ENCODE measurements at places on chromosomes 6 and 20.
A peak's percentile ranks its signal among the peaks of the same experiment; 100 is the strongest.

GRCh38 chr6:158908606-158909005 is 89.4 kb upstream of the EZR start:
- no peak overlapping the region for H3K27ac ChIP-seq
- H3K4me3 ChIP-seq: no peak overlapping the region
- H3K36me3 ChIP-seq: peaks cover 3% of the 10 kb centered on the region
- no peak for DNase-seq

- no peak overlapping the region for H3K27ac ChIP-seq
- no peak overlapping the region for H3K4me3 ChIP-seq
- H3K27me3 ChIP-seq: no peaks in the 10 kb centered on the region
These were observed 413.7 kb downstream of the CDKAL1 start for GRCh38 chr6:20947977-20948376.

DNA sequence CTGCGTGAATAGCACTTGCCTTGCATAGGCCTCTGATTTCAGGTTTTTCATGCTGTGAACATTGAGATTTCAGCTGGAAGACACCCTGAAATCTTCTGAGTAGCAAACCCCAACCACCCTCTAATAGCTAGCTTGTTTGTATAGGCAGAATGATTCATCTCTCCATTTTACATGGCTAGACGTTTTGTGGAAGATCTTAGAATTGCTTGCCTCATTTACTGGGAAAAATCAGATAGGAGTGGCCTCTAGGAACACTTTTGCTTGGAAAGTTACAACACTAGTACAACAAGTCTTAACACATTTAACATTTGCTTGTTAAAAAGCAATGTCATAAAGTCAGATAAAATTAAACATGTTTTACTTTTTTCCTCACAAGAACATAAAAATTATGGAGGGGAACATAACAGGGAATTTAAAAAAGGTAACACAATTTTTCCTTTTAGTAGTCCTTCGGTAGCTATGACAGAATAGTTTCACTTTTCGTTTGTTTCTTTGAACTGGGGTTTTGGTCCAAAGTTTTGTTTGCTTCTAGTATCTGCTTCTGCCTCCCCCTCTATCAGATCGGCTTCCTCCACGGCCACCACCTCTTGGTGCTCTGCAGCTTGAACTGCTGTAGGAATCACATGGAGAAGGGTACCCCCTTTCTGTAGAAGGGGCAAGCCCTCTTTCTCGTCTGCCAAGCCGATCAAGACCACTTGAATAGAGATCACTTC is 102.2 kb upstream of the PTCHD4 start:
- H3K4me1 ChIP-seq: no peaks in the 10 kb centered on the region
- H3K36me3 ChIP-seq: no peaks in the 10 kb centered on the region
- no peak overlapping the region for H3K27ac ChIP-seq
- no peak overlapping the region for H3K4me3 ChIP-seq
- H3K27me3 ChIP-seq: no peaks in the 10 kb centered on the region

- H3K36me3 ChIP-seq: peaks cover 7% of the 10 kb centered on the region
- no peaks in the 10 kb centered on the region for H3K27me3 ChIP-seq
- peak; percentile 67 for DNase-seq
- H3K4me3 ChIP-seq: no peak overlapping the region
These were observed 21.1 kb upstream of the SERPINB1 start for GRCh38 chr6:2862712-2863181.

GRCh38 chr6:47162793-47163192 is 120.7 kb upstream of the ADGRF1 start:
- no peaks in the 10 kb centered on the region for H3K4me1 ChIP-seq
- no peak overlapping the region for H3K4me3 ChIP-seq
- no peak for DNase-seq

DNA sequence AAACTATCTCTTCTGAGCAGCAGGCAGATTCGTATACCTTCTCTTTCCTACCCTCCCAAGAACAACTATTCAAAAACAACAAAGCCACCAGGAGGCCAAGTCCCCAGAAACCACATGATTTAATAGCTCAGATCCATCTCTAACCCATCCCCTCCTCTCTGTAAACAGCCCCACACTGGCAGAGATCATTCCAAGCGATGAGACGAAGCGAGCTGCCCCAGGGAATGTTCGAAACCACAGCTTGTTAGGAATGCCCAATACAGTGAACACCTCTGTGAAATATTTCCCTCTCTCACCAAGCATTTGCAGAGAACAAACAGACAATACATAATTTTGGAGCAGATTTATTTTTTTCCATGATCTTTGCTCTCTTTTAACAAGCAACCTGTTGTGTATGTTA is 231.8 kb downstream of the SOD2 start:
- H3K27ac ChIP-seq: no peak overlapping the region
- H3K36me3 ChIP-seq: no peaks in the 10 kb centered on the region
- H3K4me1 ChIP-seq: no peaks in the 10 kb centered on the region
- peaks cover 5% of the 10 kb centered on the region for H3K27me3 ChIP-seq
- no peak overlapping the region for H3K4me3 ChIP-seq

- no peaks in the 10 kb centered on the region for H3K27me3 ChIP-seq
- no peak overlapping the region for H3K4me3 ChIP-seq
- DNase-seq: no peak
- H3K4me1 ChIP-seq: peaks cover 17% of the 10 kb centered on the region
These were observed 42.8 kb downstream of the CTCFL start for GRCh38 chr20:57482148-57482547.

DNA sequence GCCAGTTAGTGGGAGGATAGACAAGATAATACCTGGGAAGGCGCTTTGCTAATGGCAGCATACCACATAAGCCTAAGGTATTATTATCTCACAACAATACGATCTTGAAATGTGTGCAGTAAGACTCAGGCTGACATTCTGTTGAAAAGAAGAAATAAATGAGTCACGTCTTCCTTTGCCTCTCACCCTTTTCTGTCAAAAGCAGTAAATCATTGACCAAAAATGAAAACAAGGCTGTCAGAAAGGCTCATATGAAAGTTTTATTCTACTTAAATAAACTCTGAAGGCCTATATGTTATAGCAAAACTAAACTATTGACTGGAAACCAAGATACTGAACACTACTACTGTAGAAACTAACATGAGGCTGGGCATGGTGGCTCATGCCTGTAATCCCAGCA is 43.1 kb upstream of the IL20RA start:
- no peaks in the 10 kb centered on the region for H3K4me1 ChIP-seq
- no peak overlapping the region for H3K27ac ChIP-seq

DNA sequence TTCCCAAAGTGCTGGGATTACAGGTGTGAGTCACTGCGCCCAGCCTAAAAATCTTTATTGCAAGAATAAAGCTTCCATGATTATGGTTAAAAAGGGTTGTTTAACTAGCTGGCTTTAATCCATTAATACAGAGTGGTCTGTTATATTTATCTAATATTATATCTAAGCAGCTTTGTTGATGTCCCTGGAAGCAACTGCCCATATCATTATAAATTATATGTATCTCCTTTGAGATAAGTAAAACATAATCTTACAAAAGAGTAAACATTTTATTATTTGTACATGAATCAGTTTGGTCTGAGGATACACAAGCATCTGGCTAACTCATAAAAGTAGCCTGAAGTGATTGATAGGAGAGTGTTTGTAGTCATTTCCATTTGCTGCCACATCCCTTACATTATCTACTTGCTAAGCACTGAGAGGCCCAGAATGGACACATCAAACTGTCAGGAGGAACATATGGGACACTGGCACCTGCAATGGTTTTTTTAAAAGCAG is 46.9 kb downstream of the TRAF3IP2 start:
- no peak overlapping the region for H3K27ac ChIP-seq
- no peaks in the 10 kb centered on the region for H3K27me3 ChIP-seq
- H3K4me3 ChIP-seq: no peak overlapping the region
- H3K36me3 ChIP-seq: peaks cover 26% of the 10 kb centered on the region
- no peak for DNase-seq

- H3K4me1 ChIP-seq: peaks cover 34% of the 10 kb centered on the region
- DNase-seq: no peak
- H3K36me3 ChIP-seq: peaks cover 5% of the 10 kb centered on the region
- H3K27ac ChIP-seq: peak overlapping the region; percentile 60
- peak overlapping the region; percentile 75 for H3K4me3 ChIP-seq
These were observed 1.2 kb downstream of the OGFRL1 start for GRCh38 chr6:71289802-71290175.

- DNase-seq: no peak
- no peak overlapping the region for H3K27ac ChIP-seq
- no peaks in the 10 kb centered on the region for H3K27me3 ChIP-seq
- no peak overlapping the region for H3K4me3 ChIP-seq
- peaks cover 3% of the 10 kb centered on the region for H3K4me1 ChIP-seq
- no peaks in the 10 kb centered on the region for H3K36me3 ChIP-seq
These were observed 60.3 kb downstream of the TULP4 start for GRCh38 chr6:158372574-158372973.
